CD14-positive monocyte (primary cell): ENCODE measurements at places on chromosomes 12 and 14.

GRCh38 chr12:126212824-126213223, 1147.6 kb downstream of the AACS start:
- no peak for DNase-seq
- no peak overlapping the region for H3K27ac ChIP-seq
- no peaks in the 10 kb centered on the region for H3K36me3 ChIP-seq
- no peak overlapping the region for H3K4me3 ChIP-seq
- no peaks in the 10 kb centered on the region for H3K4me1 ChIP-seq

DNA sequence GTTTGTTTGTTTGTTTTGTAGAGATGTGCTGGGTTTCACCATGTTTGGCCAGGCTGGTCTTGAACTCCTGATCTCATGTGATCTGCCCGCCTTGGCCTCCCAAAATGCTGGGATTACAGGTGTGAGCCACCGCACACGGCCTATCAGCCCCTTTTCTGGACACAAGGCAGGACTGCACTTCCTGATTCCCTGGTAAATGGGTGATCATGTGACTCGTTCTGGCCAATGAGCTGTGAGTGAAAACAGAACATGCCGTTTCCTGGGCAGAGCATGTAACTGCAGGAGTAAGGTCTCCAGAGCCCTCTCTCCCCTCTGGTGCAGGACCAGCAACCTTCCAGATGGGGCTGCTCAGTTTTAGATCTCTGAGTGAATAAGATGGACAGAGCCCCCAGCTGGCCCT, 92.7 kb downstream of the ITPK1 start:
- DNase-seq, result peak; percentile 52
- no peak overlapping the region for H3K4me3 ChIP-seq
- peaks cover 45% of the 10 kb centered on the region for H3K36me3 ChIP-seq
- no peaks in the 10 kb centered on the region for H3K27me3 ChIP-seq

GRCh38 chr14:72557671-72558070, 336.2 kb downstream of the DPF3 start:
- no peak overlapping the region for H3K4me3 ChIP-seq
- peaks cover 4% of the 10 kb centered on the region for H3K27me3 ChIP-seq

DNA sequence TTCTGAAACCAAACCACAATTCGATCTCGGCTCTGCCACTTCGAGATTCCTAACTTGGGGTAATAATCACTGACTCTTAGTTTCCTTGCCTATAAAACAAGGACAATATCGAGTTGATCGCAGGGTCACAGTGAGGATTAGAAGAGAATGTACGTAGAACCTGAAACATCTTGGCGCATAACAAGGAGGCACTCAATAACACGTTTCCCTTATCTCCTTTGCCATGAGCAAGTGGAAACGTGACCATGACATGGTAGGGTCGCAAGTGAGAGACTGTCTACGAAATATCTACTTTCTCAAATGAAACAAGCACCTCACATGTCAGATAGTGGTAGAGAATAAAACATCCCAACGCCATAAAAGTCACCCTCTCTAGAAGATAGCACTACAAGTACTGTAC, 2.3 kb downstream of the DICER1 start:
- H3K4me1 ChIP-seq, result peaks cover 34% of the 10 kb centered on the region
- no peak for DNase-seq
- H3K36me3 ChIP-seq, result no peaks in the 10 kb centered on the region
- peak overlapping the region; percentile 86 for H3K4me3 ChIP-seq
- H3K27ac ChIP-seq, result peak overlapping the region; percentile 45
- no peaks in the 10 kb centered on the region for H3K27me3 ChIP-seq
